Dermis blood vessel endothelial cell (primary cell): ENCODE measurements at places on chromosomes 12 and 14. TPM values are rescaled to one million over a fixed set of nuclear protein-coding genes. Genes with fewer than 3 reads are reported as not detected.

- no peak for DNase-seq
These were observed 14.1 kb downstream of the ACACB start for GRCh38 chr12:109130297-109131153.

Gene SERPINA1
- 0.23 and 0.51 TPM in 2 replicates for total RNA-seq

Gene PELI2
- total RNA-seq, result 12.4 and 25.5 TPM in 2 replicates

Gene NDUFA12
- total RNA-seq, result 125 and 164 TPM in 2 replicates

Gene PLA2G1B
- total RNA-seq, result not detected in 2 replicates
